ENCODE measurements at places on chromosomes 2 and 18.

- no peak for DNase-seq
Observed at GRCh38 chr2:10341193-10341592, 38.5 kb downstream of the HPCAL1 start.

DNA sequence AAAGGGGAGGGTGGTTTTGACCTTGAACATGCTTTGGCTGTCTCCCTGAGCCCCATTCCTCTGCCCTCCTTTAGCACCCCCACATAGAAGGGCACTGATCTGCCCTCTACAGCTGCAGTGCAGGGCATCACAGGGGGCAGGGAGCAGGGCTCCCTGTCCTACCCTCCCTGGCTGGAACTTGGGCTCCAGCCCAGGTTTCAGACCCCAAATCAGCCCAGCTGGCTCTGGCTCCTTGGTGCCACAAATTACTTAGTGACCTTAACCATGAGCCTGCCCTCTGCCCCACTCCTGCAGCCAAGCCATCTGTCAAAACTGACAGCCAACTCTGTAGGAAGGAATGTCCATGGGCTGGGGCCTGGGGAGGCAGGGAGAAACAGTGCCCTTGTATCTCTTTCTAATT lies 105.6 kb downstream of the MAPK4 start:
- no peak for DNase-seq

DNA sequence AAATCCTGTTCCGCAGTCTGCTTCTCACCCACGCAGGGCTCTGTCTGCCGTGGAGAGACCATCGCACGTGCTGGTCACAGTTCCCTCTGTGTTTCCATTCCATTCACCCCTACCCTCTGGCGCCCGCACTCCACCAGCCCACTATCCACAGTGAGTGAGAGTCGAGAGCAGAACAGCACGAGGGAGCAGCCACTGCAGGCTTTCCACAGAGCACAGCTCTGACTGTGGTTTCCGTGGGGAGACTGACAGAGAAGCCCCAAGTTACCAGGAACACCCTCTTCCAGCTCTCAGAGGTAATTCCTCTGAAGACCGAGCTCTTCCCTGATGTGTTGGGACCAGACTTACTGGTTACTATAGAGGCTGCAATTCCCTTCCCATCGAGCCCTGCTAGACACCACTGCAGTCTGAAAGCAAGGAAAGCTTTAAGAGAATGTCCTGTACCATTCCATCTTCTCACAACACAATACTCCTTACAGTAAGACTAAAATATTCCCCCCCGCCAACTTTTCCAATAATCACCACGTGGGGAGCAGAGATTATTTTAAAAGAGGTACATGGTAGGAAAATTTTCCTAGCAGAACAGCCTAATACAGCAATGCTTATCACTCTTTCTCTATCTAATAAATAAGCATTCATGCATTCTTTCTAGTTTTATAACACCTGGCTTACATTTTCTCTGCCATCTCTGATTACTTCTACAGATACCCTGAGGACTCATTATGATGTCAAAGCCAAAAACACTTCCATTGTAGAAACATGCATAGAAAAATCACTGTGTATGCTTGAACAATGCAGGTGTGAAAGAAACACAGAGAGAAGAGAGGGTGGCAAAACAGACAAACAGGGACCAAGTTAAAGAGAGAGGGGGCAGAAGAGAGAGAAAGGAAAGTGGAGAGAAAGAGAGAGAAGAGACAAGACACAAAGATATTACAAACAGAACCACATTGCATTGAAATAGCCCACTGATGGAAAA lies 4.7 kb downstream of the MYT1L start:
- no peak for DNase-seq

DNA sequence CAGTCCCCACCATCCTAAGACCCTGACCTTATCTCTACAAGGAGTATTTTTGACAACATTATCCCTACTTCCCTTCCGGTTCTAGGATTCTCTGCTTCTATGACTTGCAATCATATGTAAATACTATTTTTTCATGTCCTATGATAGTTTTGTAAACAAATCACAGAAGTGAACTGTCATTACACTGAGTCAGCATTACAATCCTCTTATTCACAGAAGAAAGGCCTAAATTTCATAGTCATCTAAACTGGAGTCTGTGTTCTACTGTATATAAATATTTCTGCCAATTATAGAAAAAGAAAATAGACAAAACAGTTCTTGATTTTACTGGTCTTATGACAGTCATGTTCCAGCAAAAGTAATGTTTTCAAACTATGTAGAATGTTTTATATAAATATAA lies 265.1 kb downstream of the NCKAP5 start:
- no peak for DNase-seq

DNA sequence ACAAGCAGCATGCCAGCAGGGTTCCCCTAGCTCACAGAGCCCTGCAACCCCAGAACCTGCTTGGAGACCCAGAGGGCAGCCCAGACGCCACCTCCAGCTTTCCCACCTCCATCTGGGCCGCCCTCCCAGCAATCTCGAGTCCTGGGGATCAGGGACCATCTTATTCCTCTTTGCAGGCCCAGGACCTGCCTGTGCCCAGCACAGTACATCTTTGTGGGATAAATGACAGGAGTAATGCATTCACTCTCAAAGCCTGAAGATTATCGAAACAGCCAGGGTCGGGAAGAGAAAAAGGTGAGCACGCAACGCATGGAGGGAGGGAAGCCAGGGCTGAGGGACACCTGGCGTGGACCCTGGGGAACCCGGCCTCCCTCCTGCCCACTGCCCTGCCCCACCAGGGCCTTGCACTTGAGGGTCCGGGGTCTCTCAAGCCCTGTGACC lies 144.1 kb downstream of the NDUFA10 start:
- no peak for DNase-seq

DNA sequence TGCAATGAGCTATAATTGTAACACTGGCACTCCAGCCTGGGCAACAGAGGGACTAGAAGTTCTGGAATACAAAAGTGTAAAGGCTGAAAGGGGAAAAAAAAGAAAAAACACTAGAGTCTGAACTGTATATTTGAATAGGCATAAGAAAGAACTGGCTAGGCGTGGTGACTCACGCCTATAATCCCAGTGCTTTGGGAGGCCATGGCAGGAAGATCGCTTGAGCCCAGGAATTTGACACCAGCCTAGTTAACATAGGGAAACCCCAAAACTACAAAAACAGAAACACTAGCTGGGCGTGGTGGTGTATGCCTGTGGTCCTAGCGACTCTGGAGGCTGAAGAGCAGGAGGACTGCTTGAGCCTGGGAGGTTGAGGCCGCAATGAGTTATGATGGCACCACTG lies 70.6 kb downstream of the SAP130 start:
- no peak for DNase-seq

DNA sequence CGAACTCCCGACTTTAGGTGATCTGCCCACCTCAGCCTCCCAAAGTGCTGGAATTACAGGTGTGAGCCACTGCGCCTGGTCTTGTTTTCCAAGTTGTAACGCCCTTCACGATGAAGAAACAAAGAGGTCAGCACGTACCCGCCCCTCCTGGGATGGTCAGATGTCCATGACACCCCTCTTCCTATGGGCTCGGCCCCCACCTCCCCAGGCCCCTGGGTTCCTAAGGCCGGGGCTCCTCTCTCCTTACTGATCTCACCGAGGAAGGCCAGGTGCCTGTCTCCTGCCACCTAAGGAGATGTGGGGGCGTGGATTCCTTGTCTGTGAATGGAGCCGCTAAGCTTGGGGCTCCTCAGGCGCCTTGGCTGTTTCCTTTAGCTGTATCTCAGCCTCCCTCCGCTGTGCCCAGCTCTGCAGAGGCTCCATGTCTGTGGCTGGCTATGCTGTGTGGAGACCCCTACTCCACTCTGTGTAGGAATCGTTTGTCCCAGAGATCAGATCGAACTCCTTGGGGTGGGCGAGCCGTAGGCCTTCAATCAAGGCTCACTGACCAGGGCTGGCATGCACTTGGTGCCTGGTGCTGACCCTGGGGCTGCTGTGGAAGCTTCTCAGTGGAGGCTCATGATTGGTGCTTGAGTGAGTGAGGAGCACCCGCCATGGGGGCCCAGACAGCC lies 8.8 kb downstream of the COLEC11 start:
- no peak for DNase-seq

DNA sequence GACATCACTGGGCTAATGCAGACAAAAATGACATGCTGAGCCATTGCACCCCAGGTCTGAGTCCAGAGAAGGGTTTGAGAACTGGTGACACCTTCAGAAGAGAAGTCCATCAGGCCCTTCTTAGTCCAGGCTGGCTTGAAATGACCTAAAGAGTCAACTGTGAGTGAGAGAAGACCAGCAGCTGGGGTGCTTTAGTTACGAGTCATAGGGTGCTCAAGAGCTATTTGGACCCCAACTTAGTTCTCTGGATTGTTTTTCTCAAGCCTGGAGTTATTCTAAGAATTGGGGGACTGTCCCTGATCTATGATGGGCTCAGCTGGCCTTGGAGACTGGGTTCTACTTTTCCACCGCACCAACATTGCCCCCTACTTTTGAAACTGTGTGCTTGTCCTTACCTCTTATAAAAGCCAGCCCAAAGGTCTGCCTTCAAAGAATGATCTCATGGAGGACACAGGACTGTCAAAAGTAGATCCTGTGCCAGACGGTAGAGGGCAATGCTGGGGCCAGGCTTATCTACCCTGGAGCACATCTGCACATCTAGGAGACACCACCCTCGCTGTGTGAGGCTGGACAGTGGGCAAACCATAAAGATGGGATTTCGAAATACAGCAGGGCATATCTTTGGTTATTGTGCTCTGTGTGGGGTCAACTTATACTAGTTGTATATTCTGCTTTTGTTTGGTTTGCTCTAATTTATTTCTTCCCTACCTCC lies 333.0 kb upstream of the SLC14A2 start:
- DNase-seq, result no peak

DNA sequence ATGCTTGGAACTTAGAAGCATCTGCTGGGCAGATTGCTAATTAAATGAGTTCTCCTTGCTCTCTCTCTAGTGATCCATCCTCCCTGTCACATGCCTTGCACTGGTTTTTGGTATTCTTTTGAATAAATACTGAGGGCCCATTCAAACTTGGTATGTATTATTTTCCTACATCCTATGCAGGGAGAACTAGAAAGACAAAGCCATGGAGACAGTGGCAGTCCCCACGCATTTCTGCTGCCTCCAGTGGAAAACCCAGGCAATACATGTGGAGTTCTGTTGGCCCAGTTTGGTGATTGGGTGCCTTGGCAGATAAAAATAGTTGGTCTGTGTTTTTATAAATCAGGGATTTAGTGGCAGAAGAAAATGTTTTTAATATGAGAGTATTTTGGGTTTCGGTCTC lies 68.7 kb downstream of the DIS3L2 start:
- DNase-seq, result no peak

DNA sequence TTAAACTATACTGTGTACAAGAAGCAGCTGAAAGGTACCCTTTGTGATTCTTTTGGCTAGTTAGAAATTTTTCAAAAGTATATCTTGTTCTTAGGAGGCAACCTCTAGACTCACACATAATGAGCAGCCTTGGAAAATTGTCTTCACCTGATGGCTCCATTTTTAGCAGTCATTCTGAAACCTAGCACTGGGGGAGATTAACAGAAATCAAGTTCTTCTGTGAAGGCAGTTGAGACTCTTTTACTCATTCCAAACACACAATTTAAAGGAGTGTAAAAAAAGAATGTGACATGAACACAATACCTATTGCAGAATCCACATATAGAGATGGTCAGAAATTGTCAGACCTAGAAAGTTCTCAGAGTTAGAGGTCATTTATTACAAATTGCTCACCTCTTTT lies 197.7 kb downstream of the UBE2E3 start:
- DNase-seq, result no peak

DNA sequence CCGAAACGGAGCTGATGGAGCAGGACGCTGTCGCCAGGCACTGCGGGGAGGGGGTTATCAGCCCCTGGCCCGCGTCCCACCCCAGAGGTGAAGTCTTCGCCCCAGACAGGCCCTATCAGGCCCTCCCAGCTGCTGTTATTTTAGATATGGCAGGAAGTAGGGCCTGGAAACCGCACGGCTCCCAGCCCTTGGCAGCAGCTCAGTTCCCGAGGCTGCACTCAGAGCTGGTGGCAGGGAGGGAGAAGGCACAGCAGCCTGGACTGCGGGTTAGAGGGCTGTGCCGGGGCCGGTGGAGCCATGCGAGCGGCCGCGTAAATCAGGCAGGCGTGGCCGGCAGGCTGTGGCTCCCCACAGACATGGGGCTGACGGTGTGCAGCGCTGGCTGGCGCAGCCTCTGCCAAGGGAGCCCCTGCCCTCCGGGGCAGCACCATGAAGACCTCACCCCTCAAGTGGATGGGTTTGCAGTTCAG lies 111.4 kb downstream of the NFATC1 start:
- no peak for DNase-seq

GRCh38 chr2:237045449-237045848 lies 40.2 kb upstream of the COPS8 start:
- DNase-seq, result no peak

GRCh38 chr2:47389692-47390091 lies 13.3 kb upstream of the MSH2 start:
- no peak for DNase-seq

- DNase-seq, result peak; percentile 91
Observed at GRCh38 chr18:9913526-9914333, at the start of gene VAPA. VAPA (plus strand) TSS chr18:9914016; CDS start chr18:9914257, 241 bp downstream.

- no peak for DNase-seq
Observed at GRCh38 chr18:33355263-33355662, 85.3 kb downstream of the CCDC178 start.

DNA sequence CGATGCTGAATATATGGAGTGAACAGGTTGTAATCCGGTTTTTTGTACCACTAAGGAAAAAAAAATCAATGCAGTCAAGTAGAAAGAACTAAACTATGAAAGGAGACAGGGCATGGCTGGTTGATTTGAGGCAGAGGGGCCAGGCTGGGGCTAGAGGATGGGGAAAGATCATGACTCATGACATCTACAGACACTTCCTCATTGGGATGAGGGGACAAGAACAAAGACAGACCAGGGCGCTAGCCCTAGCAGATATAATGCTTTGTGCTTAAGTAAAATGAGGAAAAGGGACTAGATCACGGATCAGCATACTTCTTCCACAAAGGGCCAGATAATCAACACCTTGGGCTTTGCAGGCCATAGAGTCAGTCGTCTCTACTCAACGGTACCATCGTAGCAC lies 55.8 kb downstream of the ST6GAL2 start:
- DNase-seq, result no peak

DNA sequence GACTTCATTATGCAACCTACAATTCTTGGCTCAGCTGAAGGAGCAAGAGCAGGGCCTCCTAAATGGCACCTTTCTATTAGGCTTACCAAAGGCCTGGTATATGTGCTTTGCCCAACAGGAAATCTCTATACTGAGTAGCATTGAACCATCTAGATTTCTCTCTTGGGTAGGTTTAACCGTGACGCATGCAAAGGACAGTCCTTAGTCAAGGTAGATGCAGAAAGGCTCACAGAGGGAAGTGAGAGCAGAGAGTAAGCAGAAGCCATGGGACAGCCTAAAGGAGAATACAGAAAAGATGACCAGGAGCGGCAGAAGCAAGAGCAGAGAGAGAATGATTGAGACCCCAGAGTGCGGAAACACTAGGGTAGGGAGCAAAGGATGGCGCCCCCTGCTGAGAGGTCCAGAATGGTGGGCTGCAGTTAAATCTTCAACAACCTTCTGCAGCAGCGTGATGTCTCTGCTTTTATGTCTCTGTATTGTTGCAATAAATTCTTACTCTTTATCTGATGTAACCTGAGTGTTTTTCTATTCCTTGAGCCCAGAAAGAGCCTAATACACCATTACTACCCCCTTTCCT lies 4.7 kb upstream of the OSBPL1A start:
- DNase-seq, result no peak

- no peak for DNase-seq
Observed at GRCh38 chr2:114006460-114006859, 116.6 kb downstream of the ACTR3 start.

GRCh38 chr2:241885946-241886643 lies 16.6 kb downstream of the RTP5 start:
- no peak for DNase-seq
